ENCODE measurements at places on chromosomes 16 and 17.

DNA sequence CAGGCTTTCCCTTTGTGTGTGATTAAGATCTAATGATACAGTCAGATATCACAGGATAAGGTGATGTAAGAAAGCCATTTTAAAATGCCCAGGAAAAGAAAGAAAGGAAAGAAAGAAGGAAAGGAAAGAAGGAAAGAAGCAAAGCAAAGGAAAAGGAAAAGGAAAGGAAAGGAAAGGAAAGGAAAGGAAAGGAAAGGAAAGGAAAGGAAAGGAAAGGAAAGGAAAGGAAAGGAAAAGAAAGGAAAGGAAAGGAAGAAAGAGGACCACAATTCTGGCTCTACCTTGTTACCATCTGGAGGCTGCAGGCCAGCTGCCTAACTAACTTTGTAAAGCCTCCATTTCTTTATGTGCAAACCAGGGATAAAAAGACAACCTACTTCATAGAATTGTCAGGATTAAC lies 131.6 kb downstream of the DYNLRB2 start:
- no peak for DNase-seq

- DNase-seq, result peak; percentile 23
Measured at GRCh38 chr17:76710863-76711611, at the start of gene MXRA7. MXRA7 (minus strand) TSS chr17:76710965; CDS start chr17:76710946, 19 bp downstream.

DNA sequence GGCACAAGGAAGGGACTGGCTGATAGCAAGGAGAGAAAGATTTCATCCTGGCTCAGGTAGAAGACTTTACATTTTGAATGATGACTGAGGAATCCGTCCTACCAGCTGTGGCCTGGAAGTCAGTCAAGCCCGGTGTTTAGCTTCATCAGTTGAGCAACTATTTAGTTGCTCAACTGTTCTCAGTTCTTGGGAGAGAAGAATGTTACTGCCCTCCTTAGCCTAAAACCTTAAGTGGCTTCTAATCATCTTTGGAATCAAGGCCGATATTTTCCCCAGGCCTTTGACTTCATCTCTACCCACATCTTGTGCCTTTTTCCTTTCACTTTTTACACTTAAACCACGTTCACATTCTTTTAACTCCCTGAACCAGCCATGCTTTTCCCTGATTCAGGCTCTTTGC lies 17.3 kb upstream of the RBL2 start:
- DNase-seq, result no peak

- DNase-seq, result no peak
Measured at GRCh38 chr17:57565176-57565575, 179.9 kb downstream of the CCDC182 start.

DNA sequence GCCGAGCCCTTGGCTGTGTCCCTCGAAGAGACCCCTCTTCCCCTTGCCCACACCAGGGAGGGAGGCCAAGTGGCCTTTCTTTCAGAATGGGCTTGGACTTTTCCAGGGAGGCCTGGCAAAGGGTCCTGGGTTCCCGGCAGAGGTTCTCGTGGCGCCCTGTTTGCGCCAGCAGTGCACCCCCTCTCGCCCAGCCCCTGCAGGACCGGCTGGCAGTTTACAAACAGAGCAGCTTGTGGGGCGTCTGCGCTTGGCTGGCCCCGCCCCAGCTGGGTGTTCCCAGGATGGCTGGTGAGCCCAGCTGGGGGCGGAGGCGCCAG lies 137.8 kb upstream of the CIBAR2 start:
- no peak for DNase-seq

DNA sequence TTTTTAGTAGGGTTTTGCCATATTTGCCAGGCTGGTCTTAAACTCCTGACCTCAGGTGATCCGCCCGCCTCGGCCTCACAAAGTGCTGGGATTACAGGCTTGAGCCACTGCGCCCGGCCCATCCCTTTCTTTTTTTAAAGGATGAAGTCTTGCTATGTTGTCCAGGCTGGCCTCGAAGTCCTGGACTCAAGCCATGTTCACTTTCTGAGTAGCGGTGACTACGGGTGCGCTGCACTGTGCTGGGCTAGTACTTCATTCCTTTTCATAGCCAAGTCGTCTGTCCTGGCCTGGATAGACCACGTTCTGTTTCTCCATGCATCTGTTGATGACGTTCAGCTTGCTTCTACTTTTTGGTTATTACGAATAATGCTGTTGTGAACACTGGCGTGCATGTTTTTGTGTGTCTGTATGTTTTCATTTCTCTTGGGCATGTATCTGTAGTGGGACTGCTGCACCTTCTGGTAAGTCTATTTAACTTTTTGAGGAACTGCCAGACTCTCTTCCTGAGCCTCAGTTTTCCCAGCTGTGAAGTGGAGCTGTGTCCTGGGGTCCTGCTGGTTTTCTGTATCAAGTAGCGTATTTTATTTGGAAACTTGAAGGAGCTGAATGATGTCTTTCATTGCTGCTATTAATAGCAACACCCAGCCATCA lies 40.0 kb upstream of the GSE1 start:
- no peak for DNase-seq

GRCh38 chr17:521561-522325 lies 169.1 kb upstream of the RPH3AL start:
- no peak for DNase-seq

- DNase-seq, result no peak
Measured at GRCh38 chr17:50132104-50132794, 2.3 kb upstream of the SAMD14 start.

DNA sequence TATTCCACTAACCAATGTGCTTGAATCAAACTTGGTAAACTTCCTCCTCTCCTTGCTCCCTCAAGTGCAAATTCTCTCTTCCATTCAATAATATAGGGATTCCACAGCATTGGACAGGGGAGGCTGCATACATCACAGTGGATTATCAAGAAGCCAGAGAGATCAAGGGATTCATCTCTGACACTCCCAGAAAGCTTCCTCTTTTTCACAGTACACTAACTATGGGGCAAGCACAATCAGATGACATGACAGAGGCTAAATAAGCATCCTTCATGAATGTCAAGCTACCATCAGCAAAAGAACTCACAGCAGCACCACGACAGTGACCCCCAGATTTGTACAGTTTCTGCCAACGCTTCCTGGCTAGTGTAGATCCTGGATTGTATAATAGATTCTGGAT lies 178.4 kb upstream of the C17orf78 start:
- no peak for DNase-seq

- no peak for DNase-seq
Measured at GRCh38 chr17:58421711-58422110, 4.4 kb upstream of the RNF43 start.

- DNase-seq, result no peak
Measured at GRCh38 chr16:1167276-1168107, 14.6 kb downstream of the CACNA1H start.

- no peak for DNase-seq
Measured at GRCh38 chr17:34133350-34133749, 121.7 kb upstream of the CCL2 start.

DNA sequence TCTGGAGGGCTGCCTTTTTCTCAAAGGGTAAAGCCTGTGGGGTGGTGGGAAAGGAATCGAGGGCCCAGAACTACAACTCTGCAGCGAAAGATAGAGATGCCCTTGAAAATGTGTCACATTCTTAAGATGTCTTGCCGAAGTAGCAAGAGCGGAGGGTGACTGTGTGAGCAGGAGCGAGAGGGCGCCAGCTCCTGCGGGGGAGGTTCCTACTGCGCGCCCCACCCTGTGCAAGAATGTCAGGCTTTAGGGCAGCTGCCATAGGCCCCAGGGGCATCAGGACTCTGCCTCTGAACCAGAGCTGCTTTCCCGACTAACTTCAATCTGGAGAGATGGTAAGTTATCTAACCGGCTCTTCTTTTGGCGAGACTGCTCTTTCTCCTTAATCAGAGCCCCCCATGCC lies 11.8 kb upstream of the ITGAE start:
- DNase-seq, result no peak

- no peak for DNase-seq
Measured at GRCh38 chr17:58517378-58517927, 3.0 kb upstream of the MTMR4 start.

DNA sequence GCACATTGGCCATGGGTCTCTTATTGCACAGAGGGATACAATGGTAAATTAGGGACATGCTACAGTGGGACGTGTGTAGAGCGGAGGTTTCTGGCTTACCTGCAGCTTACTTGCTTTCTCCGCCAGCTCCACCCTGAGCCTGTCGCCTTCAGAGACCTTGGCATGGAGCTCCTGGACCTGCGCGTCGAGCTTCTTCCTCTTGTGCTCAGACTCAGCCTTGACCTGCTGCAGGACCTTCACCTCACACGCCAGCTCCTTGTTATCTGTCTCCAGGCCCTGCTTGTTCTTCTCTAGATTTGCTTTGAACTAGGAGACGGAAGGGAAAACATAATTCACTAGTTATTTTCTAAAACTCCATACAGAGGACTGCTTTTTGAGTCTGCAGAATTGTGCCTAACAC lies 63.5 kb downstream of the NDEL1 start:
- no peak for DNase-seq

DNA sequence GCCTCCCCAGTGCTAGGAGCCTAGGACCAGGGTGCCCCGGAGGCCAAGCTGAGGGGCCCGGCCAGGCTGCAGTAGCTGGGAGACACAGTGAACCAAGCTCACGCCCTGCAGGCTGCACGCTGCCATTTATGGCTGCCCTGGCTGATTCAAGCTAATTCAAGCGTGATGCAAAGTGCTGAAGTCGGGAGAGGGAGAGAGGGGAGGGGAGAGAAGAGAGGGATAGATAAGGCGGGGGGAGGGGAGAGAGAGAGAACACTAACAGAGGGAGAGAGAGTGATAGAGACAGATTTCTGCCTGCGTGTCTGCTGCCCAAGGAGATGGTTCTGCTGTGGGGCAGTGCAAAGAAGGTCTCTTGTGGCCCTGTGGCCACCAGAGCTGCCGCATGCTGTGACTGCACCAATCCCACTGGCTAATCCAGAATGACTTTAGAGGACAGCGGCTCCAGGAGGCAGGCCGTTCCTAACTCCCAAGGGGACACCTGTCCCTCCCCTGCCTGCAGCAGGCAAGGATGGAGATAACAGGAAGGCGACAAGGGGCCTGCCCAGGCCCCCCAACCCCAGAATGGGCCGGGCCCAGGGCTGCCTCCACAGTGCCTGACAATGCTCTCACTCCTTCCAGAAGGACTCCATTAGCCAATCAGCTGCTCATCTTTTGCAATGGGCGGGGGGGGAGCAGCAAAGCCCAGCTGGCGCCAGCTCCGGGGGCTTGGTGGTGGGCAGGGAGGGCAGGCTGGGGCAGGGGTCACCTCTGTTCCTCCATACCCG lies 12.9 kb downstream of the MXRA7 start:
- DNase-seq, result no peak

GRCh38 chr16:83792391-83792790 lies 15.4 kb upstream of the HSBP1 start:
- DNase-seq, result no peak

- DNase-seq, result no peak
Measured at GRCh38 chr16:66508248-66508913, 41.5 kb downstream of the TK2 start.

GRCh38 chr16:15492091-15492740 lies 57.8 kb downstream of the BMERB1 start:
- no peak for DNase-seq

GRCh38 chr17:71057448-71057847 lies 888.1 kb downstream of the KCNJ2 start:
- no peak for DNase-seq

GRCh38 chr17:20066253-20066652 lies 57.1 kb downstream of the SPECC1 start:
- DNase-seq, result no peak

GRCh38 chr17:37373530-37374159 lies 2.1 kb upstream of the C17orf78 start:
- DNase-seq, result peak; percentile 19

GRCh38 chr17:246851-247421 lies 65.5 kb upstream of the DOC2B start:
- DNase-seq, result no peak

DNA sequence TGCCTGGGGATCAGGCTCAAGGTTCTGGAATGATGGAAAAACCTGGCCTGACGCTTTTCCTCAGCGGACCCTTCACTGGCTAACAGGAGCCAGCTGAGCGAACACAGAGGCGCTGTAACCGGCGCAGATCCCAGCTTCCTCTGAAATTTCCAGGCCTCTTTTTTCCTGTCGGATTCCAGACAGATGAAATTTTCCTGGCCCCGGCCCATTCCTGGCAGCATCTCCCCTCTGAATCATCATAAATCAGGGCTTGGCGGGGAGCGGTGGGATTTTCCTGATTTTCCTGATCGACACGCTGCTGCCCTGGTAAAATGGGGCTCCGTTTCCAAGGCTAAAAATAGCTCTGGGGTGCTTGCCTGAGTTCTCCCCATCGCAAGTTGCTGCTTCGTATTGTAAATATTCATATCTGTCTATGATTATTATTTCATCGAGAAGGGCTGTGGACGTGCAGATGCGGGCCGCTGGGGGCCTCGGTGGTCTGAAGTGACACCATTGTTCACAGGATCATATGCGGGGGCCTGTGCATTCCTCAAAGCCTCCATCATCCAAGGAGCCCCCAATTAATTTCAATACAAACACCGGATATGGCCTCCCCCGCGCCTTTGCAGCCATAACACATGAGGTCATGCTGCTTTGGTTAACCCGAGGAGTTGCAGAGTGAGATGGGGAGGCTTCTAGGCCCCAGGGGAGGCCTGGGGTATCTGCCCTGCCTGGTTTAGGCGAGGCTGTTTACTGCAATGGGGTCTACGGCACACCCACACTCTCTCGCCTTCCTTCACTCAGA lies 45.8 kb upstream of the ETV4 start:
- no peak for DNase-seq

- DNase-seq, result no peak
Measured at GRCh38 chr16:70749681-70750601, 51.0 kb downstream of the VAC14 start.

- no peak for DNase-seq
Measured at GRCh38 chr16:54165912-54166865, 120.4 kb downstream of the IRX3 start.

DNA sequence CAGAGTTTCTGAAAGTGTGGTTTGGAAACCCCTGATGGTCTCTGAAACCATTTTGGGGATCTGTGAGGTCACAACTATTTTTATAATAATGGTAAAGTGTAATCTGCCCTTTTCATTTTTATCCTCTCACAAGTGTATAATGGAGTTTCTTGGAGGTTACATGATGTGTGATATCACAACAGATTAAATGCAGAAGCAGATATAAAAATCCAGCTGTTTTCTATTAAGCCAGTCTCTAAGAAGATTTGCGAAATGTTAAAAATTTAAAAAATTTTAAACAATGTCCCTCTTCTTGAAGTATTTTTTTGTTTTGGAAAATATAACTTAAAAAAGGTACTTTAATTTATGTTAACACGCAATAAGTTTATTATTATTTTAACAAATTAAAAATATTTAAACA lies 48.7 kb downstream of the RPGRIP1L start:
- no peak for DNase-seq

DNA sequence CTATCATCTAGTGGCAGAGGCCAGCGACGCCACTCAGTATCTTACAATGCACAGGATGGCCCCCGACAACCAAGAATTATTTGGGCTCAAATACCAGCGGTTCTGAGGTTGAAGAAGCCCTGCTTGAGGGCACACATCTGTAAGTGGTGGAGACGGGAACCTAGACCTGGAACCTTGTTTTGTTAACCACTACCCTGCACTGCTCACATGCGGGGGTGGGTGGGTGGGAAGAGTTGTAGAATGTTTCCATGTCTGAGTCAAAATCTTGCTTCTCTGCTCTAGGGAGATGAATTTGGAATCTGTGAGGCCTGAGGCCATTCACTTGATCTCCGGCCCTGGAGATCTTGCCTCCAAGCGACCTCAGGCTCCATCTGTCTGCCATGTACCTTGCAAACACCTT lies 44.1 kb downstream of the ABCC1 start:
- DNase-seq, result no peak

Measured in stimulated activated CD4-positive, alpha-beta T cell treated with anti-CD3 and anti-CD28 coated beads, Interleukin-15, amount 100 ng/mL, for 1 hour (primary cell).